KBM-7 (cell line): ENCODE measurements at places on chromosomes 16 and 17.

GRCh38 chr16:66322174-66322573 lies 44.3 kb upstream of the CDH5 start:
- no peak for DNase-seq

DNA sequence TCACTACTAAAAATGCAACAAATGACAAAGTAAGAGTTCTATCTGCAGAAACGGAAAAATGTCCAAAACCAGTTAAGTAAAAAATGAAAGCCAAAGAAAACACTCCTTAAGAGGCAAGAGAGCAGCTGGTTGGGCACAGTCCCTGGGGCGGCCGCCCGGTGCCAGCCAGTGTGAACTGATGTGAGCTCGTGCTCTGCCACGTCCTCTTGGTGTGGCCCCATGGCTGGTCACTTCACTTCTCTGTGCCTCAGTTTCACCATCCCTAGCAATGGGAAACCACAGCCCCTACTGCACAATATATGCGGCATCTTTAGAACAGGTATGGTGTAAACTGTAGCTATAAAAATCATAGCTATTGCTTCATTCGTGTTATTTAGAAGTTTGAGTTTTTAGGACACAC lies 21.2 kb downstream of the USP36 start:
- no peak for DNase-seq

DNA sequence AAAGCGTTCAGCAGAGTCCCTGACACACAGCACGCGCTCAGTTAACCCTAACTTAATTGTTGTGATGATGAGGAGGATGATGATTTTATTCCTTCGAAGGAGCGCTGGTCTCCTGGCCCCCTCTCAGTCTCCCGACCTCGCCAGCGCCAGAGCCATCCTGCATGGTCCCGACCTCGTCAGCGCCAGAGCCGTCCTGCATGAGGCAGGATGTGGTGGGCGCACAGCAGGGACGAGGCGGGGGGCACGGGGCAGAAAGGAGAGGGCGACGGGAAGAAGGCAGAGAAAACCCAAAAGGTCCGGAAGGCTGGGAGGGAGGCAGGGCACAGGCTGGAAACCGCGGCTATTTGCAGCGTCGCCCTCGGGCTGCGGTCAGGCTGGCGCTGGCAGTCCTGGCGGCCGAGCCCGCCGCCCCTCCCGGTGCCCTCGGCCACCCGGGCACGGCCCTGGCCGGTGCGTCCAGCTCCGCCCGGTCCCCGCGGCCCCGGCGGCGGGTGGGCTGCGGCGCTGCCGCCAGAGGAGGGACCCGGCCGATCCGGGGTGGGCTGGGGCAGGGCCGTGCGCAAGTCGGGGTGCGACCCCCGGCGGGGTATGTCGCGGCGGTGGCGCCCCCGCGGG lies 3.0 kb upstream of the TAC4 start:
- DNase-seq: peak; percentile 41

GRCh38 chr17:72392056-72393010 lies 271.5 kb downstream of the SOX9 start:
- DNase-seq: no peak

- DNase-seq: no peak
Measured at GRCh38 chr16:69537706-69538080, 28.1 kb upstream of the NFAT5 start.

- no peak for DNase-seq
Measured at GRCh38 chr17:31136319-31136718, 41.5 kb downstream of the NF1 start.

DNA sequence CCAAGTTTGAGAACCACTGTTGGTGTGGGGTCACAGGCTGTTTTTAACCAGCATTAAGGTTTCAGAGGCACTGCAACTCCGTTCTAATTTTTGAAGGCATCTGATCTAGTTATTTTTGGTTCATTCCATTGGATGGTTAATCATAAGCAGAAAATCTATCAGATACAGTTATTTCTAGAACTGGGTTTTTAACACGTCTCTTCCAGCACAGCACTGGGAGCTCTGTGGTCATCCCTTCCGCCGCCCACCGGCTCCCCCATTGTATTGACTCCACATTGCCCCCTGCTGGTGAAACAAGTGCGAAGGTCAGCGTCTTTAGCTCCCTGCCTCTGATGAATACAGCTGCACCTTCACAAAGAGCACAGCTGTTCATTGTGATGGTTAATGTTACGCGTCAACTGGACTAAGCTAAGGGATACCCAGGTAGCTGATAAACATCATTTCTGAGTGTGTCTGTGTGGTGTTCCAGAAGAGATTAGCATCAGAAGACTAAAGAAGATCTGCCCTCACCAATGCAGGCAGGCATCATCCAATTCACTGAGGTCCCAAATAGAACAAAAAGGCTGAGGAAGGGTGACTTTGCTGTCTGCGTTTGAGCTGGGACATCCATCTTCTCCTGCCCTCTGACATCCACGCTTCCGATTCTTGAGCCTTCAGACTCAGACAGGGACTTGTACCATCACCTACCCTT lies 8.5 kb downstream of the CCL18 start:
- peak; percentile 61 for DNase-seq

GRCh38 chr16:15576960-15577958 lies 65.7 kb downstream of the MARF1 start:
- no peak for DNase-seq

- no peak for DNase-seq
Measured at GRCh38 chr16:76409706-76410105, 132.5 kb downstream of the CNTNAP4 start.

- peak; percentile 16 for DNase-seq
Measured at GRCh38 chr16:75555213-75555706, 792 bp downstream of the TMEM231 start.

DNA sequence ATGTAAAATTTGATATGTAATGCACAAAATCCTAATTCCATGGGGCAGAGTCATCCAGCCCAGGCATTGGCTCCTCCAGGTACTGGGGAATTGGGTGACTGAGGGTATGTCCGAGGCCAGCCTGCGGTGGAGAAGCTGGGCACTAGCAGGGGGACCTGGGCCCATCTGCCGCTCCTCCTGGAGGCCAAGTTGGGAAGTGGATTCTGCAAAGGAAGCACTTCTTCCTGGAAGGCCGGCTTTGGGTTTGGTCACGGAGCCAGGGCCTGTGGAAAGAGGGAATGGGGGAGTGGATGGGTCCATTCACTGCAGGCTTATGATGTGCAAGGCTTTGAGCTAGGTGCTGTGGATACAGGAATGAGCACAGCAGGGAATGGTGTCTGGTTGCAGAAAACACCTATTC lies 85.8 kb downstream of the GNAO1 start:
- DNase-seq: no peak
